ENCODE measurements at places on chromosomes 11 and 22.

DNA sequence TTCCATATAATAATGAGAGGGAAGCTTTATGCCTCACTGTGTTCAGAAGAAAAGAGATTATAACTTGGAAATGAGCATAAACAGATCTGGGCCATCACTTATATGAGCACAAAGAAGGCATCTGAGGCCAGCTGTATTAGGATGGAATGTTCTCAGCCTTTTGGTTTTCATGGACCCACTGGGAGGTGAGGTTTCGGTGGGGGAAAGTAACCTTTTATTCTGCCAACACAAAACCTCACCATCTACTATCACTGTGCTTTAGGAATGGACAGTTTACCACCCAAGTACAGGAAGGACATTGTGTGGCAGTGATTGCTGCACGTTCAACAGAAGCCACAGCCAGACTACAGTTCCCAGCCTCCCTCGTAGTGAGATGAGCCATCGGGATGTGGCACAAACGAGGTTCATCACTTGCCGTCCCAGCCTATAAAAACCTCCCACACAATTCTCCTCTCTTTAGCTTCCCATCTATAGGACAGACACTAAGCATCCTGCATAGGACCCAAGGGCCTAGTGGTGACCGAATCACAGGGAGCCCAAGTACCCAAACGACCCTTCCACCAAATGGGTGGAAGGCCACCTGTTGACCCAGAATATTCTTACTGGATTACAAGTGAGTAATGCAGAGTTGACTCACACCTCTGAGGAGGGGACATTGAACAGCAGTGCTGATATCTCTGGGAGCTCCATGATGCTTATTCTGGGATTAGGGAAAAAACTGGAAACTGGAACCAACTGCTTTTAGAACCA is 121.5 kb upstream of the RAG2 start:
- DNase-seq, result no peak

- no peak for DNase-seq
These were observed 3.6 kb upstream of the OR2AT4 start for GRCh38 chr11:75100314-75100713.

DNA sequence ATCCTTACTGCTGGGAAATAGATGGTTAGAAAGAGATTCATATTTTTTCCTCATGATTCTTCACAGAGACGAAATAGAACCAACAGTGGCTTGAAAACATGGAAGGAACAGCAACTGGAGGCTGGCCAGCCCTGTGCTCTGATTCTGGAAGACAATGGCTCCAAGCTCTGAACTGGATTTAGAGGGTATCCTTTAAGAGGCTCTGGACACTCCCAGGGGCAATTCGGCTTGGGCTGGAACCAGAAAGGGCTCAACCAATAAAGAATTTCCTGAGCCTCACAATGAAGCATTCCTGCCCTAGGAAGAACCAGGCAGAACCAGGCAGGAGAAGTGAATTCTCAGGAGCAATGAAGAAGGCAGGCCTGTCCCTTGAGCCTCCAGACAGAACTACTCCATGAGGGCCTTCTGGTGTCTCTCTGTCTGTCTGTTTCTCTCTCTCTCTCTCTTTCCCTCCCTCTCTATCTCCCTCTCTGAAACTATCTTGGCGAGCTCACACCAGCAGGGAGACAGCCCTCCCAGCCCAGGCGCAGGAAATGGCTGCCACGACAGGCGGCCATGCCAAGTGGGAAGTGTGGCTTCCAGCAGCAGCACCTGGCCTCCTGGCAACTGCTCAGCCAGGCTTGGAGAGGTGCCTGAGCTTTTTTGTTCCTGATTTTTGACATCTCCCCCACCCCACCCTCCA is 93.3 kb downstream of the RCN1 start:
- DNase-seq, result no peak

- no peak for DNase-seq
These were observed 2.3 kb upstream of the TBX1 start for GRCh38 chr22:19757985-19758895.

GRCh38 chr11:130308886-130309285 is 5.8 kb downstream of the ZBTB44 start:
- DNase-seq, result no peak

All from mucosa of descending colon (tissue), 3 donors.